ENCODE measurements at places on chromosomes 3 and 15. TPM values are rescaled to one million over a fixed set of nuclear protein-coding genes. Genes with fewer than 3 reads are reported as not detected.

DNA sequence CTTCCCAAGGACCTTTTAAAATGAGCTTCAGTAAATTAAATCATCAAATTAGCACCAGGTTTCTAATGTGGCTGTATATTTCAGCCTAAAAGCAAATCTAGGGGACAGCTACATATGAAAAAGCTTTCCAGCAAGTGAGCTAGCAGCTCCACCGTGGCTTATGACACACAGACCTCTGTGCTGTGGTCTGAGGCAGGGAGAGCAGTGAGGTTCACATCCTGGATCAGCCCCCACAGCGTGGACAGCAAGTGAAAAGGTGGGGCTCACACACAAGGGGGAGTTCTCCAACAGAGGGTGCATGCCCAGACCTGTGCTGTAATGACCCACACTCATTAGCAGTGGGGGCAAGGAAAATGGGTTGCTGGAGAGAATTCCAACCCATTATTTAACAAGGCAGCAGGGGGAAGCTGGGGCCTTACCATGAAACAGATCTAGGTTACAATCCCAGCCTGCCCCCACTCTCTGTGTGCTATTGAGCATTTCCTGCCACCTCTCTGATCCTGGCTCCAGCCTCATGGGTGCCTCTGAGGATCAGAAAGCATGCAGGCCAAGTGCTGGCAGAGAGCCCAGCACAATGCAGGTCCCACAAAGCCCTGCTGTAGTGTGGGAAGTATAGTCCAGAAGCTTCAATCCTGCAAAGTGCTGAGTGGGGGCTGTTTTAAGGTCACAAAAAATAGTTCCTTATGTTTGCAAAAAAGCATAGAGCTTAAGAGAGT, 48.2 kb downstream of the RASGRF1 start:
- peaks cover 4% of the 10 kb centered on the region for H3K36me3 ChIP-seq
- H3K27ac ChIP-seq, result no peak overlapping the region
- H3K27me3 ChIP-seq, result peaks cover 4% of the 10 kb centered on the region
- H3K4me1 ChIP-seq, result no peaks in the 10 kb centered on the region
- DNase-seq, result no peak

CCDC39 gene
- 0.44 TPM for total RNA-seq

PLCH1 gene
- total RNA-seq, result 8.8 TPM

DNA sequence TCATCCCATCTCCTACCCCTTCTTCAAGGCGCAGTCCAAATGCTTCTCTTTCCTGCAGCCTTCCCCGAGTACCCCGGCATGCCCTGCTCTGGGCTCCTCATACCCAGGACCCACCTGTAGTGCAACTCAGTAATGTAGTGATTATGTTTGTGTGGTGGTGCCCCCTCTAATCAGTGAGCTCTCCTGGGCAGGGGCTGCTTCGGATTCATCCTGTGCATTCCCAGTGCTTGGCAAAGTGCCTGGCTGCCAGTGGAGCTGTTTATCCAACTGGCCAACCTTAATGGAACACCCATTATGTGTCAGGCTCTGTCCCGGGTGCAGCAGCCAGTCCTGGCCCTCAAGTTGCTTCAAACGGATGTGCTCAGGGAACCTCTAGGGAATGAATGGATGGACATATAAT, 174.4 kb upstream of the LINGO1 start:
- DNase-seq, result no peak
- peaks cover 42% of the 10 kb centered on the region for H3K4me1 ChIP-seq
- no peak overlapping the region for H3K4me3 ChIP-seq
- H3K36me3 ChIP-seq, result no peaks in the 10 kb centered on the region
- H3K27ac ChIP-seq, result no peak overlapping the region
- no peaks in the 10 kb centered on the region for H3K27me3 ChIP-seq

- H3K4me1 ChIP-seq, result peaks cover 30% of the 10 kb centered on the region
- no peak overlapping the region for H3K27ac ChIP-seq
- DNase-seq, result no peak
- H3K27me3 ChIP-seq, result no peaks in the 10 kb centered on the region
- no peak overlapping the region for H3K4me3 ChIP-seq
Measured at GRCh38 chr3:54713455-54713854, 214.4 kb downstream of the LRTM1 start.

DNA sequence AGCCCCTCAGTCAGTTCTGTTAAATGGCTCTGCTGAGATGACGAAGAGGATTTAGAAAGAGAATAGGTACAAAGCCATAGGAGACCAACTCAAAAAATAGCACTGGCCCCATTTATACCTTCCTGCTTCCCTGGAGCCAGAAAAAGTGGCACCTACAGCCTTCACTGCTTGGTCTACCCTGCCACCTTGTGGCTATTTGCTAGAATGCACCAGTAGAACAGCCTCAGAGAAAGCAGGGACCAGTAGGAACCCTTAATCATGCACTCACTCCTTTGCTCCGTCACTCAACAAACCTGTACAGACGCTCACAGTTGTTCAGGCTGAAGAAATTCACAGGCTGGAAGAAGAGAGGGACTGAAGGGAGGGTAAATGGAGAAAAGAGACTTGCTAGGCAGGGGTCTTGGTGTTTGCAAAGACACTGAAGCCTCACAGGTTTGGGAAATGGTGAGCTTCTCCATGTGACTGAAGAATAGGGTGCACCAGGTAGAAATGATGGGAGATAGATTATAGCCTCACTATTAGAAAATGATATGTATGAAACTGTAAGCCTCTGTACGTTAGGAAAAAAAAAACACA, 12.1 kb upstream of the RTP2 start:
- no peak overlapping the region for H3K4me3 ChIP-seq
- peak; percentile 81 for DNase-seq
- no peak overlapping the region for H3K27ac ChIP-seq
- H3K4me1 ChIP-seq, result peaks cover 10% of the 10 kb centered on the region
- no peaks in the 10 kb centered on the region for H3K36me3 ChIP-seq
- peaks cover 9% of the 10 kb centered on the region for H3K27me3 ChIP-seq

DNA sequence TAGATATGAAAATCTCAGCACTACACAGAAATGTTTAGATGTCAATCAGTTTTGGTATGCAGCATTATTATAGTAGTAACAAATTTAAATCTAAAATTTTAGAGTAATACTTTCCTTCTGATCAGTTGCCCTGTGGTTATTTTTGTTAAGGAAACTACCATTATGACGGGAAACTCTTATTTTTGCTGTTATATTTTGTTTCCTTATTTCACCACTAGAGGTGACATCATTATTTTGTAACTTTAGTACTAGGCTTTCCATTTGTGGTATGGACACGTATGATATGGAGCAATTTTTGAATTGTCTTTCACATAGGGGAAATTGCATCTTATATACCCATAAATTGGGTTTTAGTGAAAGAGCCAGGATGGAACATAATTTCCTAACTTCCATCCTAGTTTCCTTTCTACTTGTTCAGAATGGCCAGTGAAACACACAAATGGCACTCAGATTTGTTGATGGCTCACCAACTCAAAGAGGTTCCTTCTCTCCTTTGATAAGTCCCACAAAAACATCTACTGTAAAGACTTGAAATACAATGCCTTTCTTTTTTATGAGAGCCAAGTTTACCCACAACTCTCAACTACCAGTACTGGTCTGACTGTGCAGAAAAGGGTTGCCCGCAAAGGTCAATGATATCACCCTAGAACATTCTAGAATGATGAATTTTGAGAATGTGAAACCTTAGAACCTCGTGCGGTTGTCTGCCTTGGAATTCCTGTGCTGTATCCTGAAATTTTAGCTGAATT, 19.4 kb upstream of the PPP4R2 start:
- H3K4me1 ChIP-seq, result peaks cover 21% of the 10 kb centered on the region
- H3K4me3 ChIP-seq, result no peak overlapping the region
- no peaks in the 10 kb centered on the region for H3K27me3 ChIP-seq
- no peak for DNase-seq

GUCA1C gene
- not detected for total RNA-seq

- no peaks in the 10 kb centered on the region for H3K36me3 ChIP-seq
- H3K4me3 ChIP-seq, result no peak overlapping the region
- no peaks in the 10 kb centered on the region for H3K4me1 ChIP-seq
Measured at GRCh38 chr3:149763565-149764195, 11.4 kb upstream of the COMMD2 start.

DNA sequence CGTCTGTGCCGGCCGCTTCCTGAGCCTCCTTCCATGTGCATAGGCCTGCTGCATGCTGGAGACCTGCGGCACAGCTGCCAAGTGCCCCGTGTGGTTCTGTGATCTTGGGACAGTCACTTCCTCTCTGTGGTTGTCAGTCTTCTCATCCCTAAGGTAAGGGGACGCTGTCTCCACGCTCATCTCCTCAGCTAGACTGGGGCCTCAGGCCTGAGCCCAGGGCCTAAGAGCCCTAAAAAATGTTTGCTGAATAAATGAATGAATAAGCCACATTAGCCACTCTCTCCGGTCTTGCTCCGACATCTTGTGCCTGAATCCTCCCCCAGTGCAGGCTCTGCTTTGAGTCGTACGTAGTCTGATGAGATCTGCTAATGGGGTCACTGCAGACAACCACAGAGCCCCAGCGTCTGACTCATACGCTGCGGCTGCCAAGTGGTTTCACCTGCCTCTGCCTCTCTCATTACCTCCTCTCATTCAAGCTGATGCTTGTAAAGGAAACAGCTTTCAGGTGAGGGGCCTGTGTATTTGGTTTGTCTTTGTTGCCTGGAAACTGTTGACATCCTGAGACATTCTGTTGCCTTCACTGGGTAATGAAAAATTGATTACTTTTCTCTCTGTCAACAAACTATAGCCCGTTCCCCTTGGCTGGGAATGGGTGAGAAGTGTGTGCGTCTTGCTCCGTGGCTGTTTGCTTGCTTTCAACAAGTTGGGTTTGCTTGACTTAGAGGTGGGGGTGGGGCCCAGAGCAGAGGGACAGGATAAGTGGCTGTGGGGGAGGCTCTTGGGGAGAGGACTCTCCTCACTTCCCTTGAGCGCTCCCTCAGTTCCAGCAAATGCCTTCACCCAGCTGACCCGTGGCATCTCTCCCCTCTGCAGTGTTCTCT, 15.9 kb downstream of the RPLP1 start:
- H3K27me3 ChIP-seq, result no peaks in the 10 kb centered on the region
- H3K27ac ChIP-seq, result no peak overlapping the region
- H3K4me3 ChIP-seq, result no peak overlapping the region
- DNase-seq, result no peak
- H3K36me3 ChIP-seq, result no peaks in the 10 kb centered on the region
- peaks cover 2% of the 10 kb centered on the region for H3K4me1 ChIP-seq

C3orf70 gene
- total RNA-seq, result 0.64 TPM

DNA sequence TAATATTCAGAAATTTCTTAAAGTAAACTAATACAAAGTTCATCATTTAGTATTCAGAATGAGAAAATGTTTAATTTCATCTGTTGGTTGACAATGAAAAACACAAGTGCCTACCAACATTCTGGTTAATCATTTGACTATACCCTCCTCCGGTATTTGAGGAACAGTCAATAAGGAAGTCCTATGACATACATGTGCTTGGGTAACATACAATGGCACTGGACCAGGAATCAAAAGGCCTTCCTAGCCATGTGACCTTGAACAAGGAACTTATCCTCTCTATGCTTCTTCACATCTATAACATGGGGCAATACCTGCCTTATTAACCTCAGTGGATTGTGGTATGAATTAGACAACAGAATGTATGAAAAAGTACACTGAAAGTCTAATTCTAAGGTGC, 65.8 kb downstream of the ZNF280D start:
- no peaks in the 10 kb centered on the region for H3K27me3 ChIP-seq
- H3K4me3 ChIP-seq, result no peak overlapping the region
- peaks cover 10% of the 10 kb centered on the region for H3K36me3 ChIP-seq
- no peak for DNase-seq

DNA sequence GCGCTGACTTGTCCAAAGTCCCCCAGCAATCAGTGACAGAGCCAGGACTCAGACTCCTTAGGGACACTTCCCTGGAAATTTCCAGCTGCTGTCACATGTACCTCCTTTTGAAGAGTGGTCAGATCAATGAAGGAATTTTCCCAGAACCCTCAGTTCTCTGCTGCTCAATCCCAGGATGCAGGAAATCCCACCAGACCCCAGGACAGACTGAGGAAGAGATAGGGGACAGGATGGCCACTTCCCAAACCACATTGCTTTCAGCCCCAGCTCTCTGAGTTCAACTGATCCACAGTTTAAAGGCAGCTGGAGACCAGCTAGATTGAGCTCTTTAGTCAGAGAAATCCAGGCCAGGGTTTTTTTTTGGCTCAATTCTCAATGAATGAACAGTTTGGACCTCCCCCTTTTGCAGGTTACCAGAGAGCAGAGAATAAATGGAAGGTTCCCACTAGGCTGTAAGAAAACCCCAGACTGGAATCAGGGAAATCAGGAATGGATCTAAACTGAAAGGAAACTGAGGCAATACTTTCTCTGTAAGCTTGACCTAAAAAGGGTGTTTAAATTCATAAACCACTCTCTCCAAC, 1.5 kb downstream of the CYP1A1 start:
- H3K27me3 ChIP-seq, result peaks cover 65% of the 10 kb centered on the region
- DNase-seq, result no peak
- H3K4me1 ChIP-seq, result peaks cover 15% of the 10 kb centered on the region

- peaks cover 28% of the 10 kb centered on the region for H3K4me1 ChIP-seq
- no peak for DNase-seq
- peaks cover 8% of the 10 kb centered on the region for H3K36me3 ChIP-seq
- no peak overlapping the region for H3K4me3 ChIP-seq
- H3K27ac ChIP-seq, result no peak overlapping the region
- no peaks in the 10 kb centered on the region for H3K27me3 ChIP-seq
Measured at GRCh38 chr3:188508454-188508853, 354.5 kb downstream of the LPP start.

SLC28A2 gene
- not detected for total RNA-seq

- DNase-seq, result no peak
- H3K36me3 ChIP-seq, result peaks cover 57% of the 10 kb centered on the region
- no peak overlapping the region for H3K27ac ChIP-seq
- H3K27me3 ChIP-seq, result no peaks in the 10 kb centered on the region
- no peaks in the 10 kb centered on the region for H3K4me1 ChIP-seq
Measured at GRCh38 chr3:101859882-101860448, 10.7 kb downstream of the NFKBIZ start.

DNA sequence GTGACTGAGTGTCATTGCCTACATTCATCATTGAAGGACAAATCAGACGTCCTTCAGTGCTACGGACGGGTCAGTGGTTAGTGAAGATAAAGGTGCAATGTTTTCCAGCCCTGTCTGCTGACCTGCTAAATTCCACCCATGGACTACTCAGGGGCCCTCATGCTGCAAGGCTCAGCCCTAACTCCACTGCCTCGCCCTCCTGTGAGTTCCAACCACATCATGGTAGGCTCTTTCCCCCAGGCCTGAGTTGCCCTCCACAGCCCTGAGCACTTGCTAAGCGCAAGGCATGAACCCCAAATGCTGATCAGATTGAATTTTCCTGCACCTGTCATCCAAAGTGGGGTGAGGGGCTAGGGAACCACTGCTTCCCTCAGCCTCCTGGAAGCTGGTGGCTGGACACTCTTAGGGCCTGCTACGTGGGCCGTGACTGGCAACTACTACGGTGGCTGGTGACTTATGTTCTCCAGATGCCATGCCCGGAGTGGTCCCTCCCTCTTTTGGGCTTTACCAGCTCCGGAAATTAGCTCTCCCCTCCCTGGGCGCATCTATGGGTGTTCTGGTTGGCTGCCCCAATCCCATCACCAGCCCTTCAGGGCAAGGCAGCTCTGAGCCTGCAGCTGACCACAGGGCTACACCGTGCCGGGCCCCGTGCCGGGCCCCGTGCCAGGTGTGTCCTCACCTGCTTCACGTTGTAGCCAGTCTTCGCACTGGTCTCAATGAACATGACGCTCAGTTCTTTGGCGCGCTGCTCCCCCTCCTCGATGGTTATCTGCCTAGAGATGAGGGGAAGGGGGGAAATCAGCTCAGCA, 32.1 kb downstream of the SRPRB start:
- no peak overlapping the region for H3K27ac ChIP-seq
- no peak for DNase-seq
- no peaks in the 10 kb centered on the region for H3K36me3 ChIP-seq
- H3K4me1 ChIP-seq, result no peaks in the 10 kb centered on the region

PLOD2 gene
- 36.6 TPM for total RNA-seq

Data from WTC11 (cell line).